ENCODE measurements at places on chromosomes 16 and 17. TPM values are rescaled to one million over a fixed set of nuclear protein-coding genes. Genes with fewer than 3 reads are reported as not detected.

GRCh38 chr16:84087466-84088151, 29.1 kb downstream of the MBTPS1 start:
- no peak for DNase-seq

GRCh38 chr17:47705536-47706530, 11.9 kb downstream of the TBKBP1 start:
- no peak for DNase-seq

GRCh38 chr17:28470914-28471366, 2.5 kb upstream of the SLC13A2 start:
- DNase-seq, result no peak

DNA sequence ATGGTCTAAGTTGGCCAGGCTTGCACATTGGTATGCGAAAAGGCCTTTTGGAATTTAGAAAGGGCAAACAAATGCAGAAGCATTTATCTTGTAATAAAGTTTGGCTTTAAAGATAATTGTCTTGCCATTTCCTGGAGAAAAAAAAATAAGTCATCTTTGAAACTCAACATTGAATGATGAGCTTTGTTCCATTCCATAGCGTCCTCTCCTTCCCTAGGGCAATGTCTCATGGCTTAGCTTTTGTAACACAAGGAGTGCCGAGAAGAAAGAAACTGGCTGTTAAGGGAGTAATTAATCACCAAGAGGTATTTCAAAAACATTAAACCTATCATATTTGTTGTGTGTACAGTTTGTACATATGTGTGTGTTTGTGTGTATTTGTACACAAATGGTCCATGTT, 372.3 kb downstream of the NPIPA8 start:
- DNase-seq, result no peak

DNA sequence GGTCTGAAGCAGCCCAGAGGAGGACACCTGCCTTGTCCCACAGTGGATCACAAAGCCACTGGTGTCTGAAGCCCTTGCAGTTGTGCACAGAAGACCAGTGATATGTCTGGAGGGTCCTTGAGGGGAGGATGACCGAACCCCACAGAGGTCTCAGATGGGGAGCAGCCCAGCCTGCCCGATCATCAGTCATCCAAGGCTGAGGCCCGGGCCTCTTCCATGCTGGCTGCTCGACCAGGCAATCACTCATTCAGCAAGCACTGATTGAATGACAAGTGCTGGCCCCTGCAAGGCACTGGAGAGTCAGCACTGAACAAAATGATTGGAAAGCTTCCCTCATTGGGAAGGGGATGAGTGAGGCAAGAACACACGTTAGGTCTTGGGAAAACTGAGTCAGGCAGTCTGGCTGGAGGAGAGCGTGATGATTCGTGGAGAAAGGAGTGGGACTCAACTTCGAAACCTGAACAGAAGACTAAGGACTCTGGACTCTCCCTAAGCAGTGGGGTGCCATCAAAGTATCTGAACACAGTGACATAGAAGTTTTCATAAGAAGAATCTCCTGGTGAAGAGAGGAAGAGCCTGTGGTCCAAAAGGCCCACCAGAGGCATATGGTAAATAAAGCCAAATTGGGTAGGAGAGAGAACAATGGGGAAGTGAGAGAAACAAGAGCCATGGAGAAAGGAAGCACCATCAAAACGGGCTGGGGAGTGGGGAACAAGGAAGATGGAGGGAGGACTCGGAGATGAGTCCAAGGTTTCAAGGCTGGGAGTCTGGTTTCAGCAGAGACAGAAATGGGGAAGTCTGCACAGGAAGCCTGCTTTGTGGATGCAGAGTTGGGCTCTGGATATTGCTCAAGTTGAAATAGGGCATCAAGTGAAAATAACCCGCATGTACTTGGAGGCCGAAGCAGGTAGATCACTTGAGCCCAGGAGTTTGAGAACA, 10.2 kb downstream of the PIK3R5 start:
- no peak for DNase-seq

GRCh38 chr17:2023256-2023655, 1.9 kb downstream of the RTN4RL1 start:
- no peak for DNase-seq

DNA sequence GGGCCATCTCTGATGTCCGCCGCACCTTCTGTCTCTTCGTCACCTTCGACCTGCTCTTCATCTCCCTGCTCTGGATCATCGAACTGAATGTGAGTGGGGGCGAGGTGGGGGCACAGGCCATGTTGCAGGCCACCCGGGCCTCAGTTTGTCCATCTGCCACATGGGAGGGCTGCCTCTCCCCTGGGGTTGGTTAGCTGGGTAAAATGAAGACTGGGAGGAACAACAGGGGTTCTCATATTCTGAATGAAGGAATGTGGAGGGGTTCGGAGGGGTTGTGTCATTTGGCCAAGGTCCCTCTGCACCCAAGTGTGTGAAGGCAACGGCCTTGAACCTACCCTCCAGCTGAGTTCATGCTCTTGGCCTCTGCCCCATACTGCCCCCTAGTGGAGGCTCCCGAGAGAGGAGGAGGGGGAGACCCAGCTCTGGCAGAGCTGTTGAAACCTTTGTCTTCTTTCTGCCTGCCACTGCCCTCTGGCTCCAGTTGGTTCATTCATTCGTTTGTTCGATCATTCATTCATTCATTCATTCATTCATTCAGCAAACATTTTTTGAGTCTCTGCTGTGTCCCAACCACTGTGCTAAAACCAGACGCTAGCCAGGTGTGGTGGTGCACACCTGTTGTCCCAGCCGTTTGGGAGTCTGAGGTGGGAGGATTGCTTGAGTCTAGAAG, 11.4 kb upstream of the TCAP start:
- DNase-seq, result peak; percentile 85

DNA sequence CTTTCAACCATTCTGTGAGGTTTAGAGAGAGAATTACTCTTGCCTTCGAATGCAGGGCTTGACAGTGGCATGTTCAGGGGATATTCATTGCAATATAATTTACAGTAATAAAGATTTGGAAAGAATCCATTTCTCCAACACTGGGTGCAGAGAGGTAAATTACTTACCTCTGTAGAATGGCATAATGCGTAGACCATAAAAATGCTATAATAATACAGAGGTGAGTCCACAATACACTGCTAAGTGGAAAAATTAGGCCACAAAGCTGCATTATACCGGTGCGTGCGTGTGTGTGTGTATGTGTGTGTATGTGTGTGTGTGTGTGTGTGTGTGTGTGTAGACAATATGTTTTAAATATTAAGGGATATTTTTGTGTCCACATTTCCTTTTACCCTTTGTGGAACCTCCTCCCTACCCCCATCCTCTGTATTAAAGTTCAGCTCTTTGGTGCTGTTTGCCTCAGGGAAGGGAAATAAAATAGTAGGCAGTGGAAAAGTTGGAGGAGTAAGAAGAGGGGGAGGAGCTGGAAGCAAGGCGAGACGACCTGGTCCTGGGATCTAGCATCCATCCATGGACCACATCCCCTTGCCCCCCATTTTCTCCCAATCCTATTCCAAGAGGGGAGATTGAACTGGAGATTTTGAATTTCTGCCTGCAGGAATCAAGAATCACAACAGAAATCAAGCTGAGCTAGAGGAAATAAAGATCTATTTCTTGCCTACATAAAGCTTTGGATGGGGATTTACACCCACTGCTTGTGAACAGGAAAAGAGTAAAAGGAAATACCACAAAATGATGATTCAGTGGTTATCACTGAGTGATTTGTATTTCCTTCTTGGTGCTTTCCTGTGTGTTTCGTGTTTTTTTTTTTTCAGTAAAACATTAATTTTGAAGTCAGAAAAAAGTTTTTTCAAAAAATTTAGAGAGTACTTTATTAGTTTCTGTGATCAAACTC, 124.8 kb downstream of the RGS9 start:
- DNase-seq, result no peak

- DNase-seq, result no peak
These were observed 178.9 kb downstream of the PRKCA start for GRCh38 chr17:66481271-66481670.

GRCh38 chr16:77211880-77212740, 12.9 kb downstream of the SYCE1L start:
- peak; percentile 73 for DNase-seq

DNA sequence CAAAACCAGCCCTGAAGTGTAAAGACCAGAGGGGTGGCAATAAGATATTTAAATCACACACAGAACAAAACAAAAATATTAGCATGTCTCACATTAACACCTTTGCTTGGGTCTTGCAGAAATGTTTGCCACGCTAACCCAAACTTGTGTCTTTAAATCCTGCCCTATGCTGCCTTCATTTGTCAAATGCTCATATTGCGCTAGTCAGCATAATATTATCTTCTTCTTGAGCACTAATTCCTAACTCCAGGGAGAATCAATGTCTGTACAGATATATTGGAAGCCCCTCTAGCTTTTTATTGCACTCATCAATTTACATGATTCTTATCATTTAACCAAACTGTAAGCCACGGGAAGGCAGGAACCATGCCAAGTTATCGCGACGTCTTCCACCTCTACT, 614.8 kb upstream of the SOX9 start:
- DNase-seq, result no peak

- DNase-seq, result peak; percentile 20
These were observed at the start of gene SLC47A1 for GRCh38 chr17:19533718-19534561. SLC47A1 (plus strand) TSS chr17:19533854; CDS start chr17:19533940, 86 bp downstream.

GRCh38 chr16:49120631-49121030, 161.0 kb downstream of the CBLN1 start:
- no peak for DNase-seq

DNA sequence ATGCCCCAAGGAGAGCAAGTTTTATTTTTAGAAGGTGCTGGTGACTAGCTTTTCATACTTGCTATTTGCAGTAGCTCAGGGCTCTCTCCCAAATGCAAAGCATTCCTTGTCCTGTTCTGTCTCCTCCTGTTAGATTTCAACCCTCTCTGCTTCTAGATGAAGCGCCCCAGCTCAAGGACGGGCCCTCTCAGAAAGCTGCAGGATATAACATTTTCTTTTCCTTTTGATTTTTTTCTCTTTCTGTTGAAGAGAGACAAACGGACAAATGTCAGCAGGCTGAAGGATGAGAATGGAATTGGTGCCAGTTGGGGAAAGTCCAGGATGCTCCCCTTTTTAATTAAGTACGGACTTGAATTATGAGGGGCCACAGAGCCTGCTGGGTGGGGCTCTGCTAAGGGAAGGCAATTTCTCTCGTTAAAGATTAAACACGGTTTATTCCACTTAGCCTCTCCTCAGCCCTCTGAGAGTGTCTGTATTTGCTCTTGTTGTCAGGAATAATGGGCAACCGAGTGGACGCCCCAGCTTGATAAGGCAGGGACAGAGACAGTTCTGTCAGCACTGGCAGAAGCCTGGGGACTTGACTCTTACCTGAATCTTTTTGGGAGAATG, 6.2 kb upstream of the ETV4 start:
- peak; percentile 39 for DNase-seq

DNA sequence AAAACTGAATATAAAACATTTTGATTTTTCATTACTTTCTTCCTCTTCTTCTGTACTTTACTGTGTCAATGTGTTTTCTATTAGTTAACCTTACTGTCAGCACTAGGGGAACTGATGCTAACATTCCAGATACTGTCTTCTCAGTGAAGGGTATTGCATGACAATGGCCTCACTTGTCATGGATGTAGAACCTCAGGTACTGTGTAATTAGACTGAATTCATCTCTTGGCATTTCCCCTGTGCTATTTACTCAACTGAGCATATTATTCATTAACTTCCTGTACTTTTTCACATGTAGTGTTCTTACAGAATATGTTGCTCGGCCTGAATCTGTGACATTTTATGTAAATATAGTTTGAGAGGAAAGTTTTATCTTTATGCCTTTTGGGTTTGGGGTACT, 237.0 kb downstream of the CA10 start:
- no peak for DNase-seq

- no peak for DNase-seq
These were observed 212.2 kb downstream of the CA10 start for GRCh38 chr17:51946311-51946710.

DNA sequence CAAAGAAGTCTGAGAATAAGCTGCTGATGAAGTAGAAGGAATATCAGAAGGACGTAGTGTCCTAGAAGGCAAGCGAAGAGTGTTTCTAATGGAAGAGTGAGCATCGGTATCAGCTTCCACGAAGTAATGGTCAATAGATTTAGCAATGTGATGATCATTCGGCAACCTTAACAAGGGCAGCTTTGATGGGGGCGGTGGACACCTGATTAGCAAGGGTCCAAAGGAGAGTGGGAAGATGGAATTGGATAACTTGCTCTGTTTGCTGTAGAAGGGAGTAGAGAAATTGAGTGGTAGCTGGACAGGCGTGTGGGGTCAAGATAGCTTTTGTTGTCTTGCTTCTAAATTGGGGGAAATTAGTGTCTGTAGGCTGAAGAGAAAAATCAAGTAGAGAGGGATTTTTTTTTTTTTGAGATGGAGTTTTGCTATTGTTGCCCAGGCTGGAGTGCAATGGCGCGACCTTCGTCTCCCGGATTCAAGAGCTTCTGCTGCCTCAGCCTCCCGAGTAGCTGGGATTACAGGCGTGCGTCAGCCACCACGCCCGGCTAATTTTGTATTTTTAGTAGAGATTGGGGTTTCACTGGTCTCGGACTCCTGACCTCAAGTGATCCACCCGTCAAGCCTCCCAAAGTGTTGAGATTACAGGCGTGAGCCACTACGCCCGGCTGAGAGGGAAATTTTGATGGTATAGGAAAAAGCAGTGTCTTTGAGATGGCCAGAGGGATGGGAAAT, 13.9 kb upstream of the HES7 start:
- DNase-seq, result no peak

GRCh38 chr17:81885869-81886548, 5.4 kb downstream of the ALYREF start:
- DNase-seq, result no peak

- DNase-seq, result no peak
These were observed 119.8 kb upstream of the CDC42EP4 start for GRCh38 chr17:73431401-73432205.

Gene KRT222
- total RNA-seq, result 0.48 TPM

Gene CRAMP1
- 10.1 TPM for total RNA-seq

Gene FBXW10
- 0.27 TPM for total RNA-seq

Gene SLC46A1
- 7.8 TPM for total RNA-seq

Gene KIFC3
- 8.4 TPM for total RNA-seq

Gene PKMYT1
- 3.6 TPM for total RNA-seq

Gene TTLL6
- 4.9 TPM for total RNA-seq

Gene KRTAP4-5
- not detected for total RNA-seq
